ENCODE measurements at places on chromosomes 7 and 10.
A peak's percentile ranks its signal among the peaks of the same experiment; 100 is the strongest.

- DNase-seq, result no peak
Measured at GRCh38 chr10:130843051-130843653, 468.4 kb downstream of the TCERG1L start.

DNA sequence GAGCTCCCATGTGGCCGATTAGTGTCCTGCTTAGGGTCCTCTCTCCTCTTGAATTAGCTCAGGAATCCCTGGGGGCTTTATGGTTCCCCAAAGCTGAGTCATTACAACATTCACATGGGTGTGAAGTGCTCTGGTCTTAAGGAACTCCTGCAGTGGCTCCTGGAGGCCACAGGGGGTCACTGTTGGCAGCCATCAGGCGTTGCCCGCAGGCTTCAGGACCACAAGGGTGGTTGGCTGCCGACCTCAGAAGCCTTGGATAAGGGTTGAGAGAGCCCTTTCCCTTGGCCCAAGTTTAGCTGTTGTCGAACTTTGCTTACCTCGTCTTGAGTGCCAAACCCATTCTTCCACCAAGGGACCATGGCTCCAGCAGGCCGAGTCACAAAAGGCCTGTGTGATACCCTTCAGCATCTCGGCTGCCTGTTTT is 61.7 kb downstream of the SH2D4B start:
- no peak for DNase-seq

DNA sequence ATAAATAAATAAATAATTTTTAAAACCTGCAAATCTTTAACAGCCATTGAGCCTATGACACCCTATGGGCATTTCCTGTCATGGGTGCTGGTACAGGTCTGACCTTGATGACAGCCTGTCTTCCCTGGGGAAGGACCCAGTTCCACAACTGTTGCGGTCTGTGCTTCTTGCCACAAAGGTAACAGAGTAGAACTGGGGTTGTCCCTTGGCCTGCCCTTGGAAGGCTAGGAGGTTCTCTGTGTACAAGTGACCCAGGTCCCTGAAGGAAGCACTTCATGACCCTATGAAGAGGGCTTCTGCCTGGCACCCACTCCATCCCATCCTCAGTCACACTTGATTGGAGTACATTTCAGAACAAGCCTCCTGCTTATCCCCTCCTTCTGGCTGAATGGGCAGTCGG is 66.9 kb downstream of the OGDH start:
- DNase-seq, result no peak

DNA sequence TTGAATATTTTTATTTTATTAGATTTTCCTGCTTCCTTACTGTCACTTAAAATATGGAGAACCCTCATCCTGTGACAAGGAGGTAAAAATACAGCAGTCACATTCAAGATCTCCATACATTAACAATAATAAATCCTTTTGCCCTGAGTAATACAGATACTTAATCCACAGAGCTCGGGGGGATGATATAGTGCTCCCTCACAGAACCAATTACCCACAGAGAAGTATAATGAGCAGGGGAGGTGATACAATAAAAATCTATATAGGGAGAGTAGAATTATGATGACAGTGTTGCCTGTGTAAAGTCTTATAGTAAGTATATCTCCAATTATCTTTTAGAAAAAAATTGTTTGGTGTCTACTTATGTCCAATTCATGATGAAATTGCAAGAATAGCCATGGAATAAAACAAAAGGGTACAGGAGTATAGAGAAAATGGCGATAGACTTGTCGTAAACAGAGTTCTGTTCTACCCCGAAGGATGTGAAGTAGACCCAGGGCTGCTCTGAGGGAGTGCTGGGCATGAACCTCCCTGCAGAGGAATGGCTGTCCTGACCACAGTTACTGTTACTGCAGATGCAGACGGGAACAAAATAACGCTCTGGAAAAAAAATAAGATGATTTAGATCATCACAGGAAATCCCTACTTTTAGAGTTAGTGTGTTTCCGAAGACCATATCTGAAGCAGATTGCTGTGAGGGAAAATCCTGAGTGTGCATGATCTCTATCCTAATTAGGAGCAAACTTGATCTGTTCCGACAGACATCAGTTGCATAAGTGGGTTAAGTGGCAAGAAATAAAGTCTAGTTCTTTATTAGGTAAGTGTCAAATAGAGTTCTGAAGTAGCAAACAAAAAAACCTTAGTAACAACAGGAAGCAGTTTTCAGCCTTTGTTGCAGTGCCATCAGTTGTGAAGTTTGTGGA is 123.7 kb downstream of the KAT6B start:
- DNase-seq, result no peak

- DNase-seq, result no peak
Measured at GRCh38 chr7:65938336-65938895, 43.6 kb downstream of the GUSB start.

GRCh38 chr10:94103801-94104221 is 110.1 kb downstream of the PLCE1 start:
- no peak for DNase-seq

- no peak for DNase-seq
Measured at GRCh38 chr10:107616031-107616430, 451.5 kb upstream of the SORCS1 start.

DNA sequence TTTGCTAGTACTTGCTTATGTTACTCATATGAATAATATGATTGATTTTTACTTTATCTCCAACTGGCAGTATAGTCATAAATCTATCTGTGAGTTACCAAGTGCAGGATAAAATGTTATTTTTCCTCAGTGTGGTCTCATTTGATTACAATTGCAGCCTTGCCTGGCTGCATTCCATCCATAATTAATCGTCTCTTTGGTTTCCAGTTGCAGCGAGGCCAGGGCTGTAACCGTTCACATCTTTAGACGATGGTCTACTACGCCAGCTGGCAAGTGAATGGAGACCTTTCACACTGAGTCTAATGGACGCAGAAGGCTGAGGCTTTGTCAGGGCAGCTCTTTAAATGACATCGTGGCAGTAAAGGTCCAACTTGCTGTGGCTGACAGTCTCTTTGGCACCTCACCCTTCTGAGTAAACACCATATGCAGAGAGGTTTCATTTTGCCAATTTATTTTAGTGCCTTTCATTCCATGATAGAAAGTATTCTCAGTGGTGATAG is 84.0 kb downstream of the ARL4A start:
- DNase-seq, result no peak

- peak; percentile 14 for DNase-seq
Measured at GRCh38 chr7:11272352-11272751, 298.7 kb downstream of the PHF14 start.

- no peak for DNase-seq
Measured at GRCh38 chr7:6618621-6619020, 3.2 kb downstream of the ZNF853 start.

DNA sequence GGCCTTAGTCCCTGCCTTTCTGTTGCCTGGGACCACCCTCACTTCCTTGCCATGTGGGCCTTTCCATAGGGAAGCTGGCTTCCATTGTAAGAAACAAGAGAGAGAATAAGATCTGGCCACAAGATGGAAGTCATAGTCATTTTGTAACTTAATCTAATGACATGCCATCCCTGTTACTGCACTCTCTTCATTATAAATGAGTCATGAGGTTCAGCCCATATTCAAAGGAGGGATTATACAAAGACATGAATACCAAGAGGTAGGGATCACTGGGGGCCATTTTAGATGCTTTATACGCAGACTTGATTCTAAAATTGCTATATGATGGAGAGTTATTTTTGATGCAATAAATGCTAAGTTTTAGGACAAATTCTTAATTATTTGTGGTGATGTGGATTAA is 75.2 kb upstream of the CELF2 start:
- no peak for DNase-seq

- DNase-seq, result no peak
Measured at GRCh38 chr10:63707254-63707910, 186.2 kb downstream of the REEP3 start.

DNA sequence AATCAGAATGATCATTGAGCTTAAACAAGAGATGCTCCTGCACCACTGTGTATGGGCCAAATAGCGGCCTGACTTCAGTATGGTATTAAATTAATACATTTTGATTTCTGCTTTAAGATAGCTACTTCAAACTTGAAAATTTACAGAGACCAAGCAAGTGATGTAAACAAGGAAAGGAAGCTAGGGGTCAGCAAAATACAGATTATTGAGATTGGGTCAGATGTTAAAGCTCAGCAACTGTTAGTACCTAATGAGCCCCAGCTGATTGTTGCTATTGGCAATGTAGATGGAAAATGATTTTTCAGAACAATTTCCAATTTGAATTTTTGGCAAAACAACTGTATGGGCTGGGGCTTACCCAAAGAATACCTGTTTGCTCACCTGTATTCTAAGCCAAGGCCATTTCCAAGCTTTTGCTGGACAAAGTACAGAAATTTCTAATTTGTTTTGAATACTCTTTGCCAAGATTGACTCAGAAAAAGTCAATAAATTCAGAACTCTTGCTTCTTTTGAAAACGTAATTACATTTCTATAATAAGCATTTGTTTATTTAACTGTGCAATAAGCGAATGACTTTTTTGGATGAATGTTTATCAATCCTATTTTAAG is 23.0 kb upstream of the DLD start:
- no peak for DNase-seq

DNA sequence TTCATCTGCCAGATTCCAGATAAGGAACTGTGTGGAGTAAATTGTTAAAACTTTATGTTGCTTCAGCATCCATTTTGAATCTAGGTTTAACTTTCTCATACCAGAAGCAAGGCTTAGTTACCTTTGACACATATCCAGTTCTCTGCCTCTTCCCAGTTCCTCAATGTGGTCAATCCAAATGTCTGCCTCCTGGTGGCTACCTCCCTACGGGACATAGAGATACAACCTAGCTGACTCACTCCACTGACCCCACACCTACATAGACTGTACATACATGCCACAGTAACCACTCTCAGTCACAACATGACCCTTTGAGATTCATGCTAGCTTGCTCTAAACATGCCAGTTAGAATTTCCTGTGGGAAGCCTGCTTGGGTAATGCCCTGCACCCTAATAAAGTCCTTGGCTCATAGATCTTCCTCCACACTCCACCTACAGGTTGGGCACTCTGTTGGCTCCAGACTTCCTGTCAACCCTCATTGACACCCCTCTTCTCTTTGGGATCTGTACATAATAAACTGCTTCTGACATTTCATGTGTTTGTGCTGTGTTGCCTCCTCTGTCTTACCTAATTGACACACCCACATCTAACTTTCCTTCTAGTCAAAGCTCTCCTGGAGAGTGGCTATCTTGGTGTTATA is 278.1 kb downstream of the HTR7 start:
- no peak for DNase-seq

DNA sequence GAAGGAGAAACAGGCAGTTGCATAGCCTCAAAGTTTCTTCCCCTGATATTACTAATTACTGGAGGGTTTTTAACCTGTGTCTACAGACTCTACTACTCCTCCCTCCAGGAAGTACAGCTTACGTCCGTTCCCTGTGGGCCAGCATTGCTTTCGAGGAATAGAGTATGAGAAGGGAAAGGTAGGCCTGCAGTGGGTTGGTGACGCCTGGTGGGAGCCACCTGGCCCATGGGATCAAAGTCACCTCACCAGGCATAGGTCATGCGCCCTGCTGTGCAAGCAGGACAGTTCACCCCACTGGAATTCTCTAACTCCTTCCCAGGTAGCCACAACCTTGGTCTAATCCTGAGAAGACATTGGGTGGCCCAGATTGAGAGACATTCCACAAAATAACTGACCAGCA is 29.8 kb downstream of the LMTK2 start:
- no peak for DNase-seq

DNA sequence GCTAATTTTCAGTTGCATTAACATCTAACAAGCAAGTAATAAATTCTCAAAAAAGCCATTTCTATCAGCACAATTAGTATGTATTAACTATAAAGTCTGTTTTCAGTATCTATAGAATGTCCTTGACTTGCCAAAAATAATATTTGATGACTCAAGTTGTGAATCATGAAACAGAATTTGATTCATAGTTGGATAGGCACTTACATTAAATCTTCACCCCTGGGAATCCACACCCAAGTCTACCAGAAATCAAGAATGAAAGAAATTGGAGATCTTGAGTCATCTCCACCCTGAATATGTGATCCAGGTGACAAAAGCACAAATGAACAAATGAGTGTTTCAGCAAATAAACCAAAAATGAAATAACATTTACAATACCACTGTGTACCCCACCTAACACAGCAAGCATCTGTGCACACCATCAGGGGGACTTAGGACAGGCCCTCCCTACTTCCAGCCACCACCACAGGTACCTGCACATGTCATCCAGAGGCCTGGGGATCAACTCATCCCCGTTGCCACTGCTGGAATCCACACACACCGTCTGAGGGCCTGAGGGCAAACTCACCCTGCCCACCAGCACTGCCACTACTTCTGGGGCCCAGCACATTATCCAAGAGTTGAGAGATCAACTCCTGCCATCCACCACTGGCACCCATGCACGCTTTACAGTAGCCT is 160.1 kb downstream of the MTERF1 start:
- no peak for DNase-seq

DNA sequence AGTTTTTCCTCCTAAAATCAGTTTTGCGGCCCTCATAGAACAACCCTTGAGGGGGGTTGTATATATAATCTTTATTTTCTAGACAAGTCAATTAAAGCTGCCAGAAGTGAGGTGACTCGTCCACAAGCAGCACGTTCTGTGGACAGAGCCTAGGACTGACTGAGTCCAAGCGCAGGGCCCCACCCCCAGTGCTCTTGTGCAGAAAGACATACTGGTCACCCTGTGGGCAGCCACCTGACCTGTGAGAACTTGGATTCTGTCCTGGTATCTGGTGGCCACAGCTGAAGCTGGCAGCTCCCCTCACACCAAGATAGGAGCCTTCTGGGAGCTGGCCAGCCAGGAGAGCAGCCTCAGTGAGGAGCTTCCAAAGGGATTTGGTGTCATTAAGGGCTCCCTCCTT is 89.3 kb downstream of the GRK5 start:
- no peak for DNase-seq

- peak; percentile 45 for DNase-seq
Measured at GRCh38 chr7:140672382-140673062, at the start of gene ADCK2. Gene ADCK2, plus strand, starts transcription at chr7:140672945. Its CDS starts 386 bp downstream, at chr7:140673331.

DNA sequence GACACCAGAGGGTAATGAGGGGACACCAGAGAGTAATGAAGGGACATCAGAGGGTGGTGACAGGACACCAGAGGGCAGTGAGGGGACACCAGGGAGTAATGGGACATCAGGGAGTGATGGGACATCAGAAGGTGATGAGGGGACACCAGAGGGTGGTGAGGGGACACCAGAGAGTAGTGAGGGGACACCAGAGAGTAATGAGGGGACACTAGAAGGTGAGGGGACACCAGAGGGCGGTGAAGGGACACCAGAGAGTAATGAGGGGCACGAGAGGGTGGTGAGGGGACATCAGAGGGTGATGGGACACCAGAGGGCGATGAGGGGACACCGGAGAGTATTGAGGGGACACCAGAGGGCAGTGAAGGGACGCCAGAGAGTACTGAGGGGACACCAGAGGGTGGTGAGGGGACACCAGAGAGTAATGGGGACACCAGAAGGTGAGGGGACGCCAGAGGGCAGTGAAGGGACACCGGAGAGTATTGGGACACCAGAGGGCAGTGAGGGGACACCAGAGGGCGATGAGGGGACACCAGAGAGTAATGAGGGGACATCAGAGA is 10.6 kb downstream of the NACAD start:
- no peak for DNase-seq
